ENCODE measurements at places on chromosomes 4 and X. TPM values are rescaled to one million over a fixed set of nuclear protein-coding genes. Genes with fewer than 3 reads are reported as not detected.

GRCh38 chrX:55787063-55787462, 69.5 kb downstream of the RRAGB start:
- no peak for DNase-seq

DNA sequence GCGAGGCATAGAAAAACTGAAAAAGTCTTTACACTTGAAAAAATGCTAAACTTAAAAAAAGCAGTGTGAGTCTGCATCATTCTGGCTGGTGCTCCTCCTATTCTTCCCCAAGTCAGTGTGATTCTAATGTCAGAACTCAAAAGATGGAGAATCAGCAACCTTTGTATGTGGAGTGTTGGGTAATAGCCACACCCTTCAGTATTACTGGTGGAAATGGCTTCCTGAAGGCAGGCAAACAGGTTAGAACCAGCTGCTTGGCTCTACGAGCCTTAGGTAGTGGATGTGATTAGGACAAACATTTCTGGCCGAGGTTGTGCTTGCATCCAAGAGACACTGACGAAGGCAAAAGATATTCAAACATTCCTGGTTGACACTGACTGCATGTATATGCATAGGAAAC, 353.4 kb upstream of the TACR3 start:
- DNase-seq, result no peak

DNA sequence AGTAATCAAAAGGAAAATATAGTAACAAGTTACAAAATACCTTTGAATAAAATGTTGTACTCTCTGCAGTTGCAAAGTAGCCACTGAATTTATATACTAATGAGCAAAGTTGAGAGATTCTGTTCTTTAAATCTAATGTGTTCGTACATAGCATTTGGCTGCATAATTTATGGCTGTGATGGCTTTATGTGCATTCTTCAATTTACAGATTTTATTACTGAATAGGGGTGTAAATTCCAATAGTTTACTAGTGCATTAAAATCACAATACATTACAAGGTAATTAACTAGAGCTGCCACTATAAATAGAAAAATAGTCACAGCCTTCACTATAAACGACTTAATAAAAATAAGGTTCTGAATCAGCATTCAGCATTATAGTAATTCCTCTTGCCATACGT, 620.0 kb downstream of the ADGRL3 start:
- no peak for DNase-seq

- no peak for DNase-seq
Measured at GRCh38 chr4:88672987-88673386, 24.6 kb downstream of the NAP1L5 start.

DNA sequence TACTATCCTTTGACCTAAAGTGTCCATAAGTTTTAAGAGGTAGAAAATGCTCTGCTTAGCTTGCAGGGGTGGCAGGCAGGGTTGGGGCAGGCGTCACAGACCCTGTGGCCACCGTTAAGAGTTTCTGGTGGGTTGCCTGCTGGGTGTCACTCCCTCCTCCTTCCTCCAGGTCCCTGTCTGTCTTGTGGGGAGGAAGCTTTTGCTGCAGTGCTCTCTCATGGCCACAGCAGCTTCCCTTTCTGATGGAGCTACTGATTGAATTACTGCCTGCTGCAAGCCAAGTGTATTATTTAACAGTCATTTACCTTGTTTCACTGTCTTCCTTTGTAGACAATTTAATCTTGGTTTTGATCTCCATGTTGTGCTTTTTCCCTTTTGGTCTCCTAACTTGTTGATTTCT, 384.6 kb downstream of the IDS start:
- no peak for DNase-seq

DNA sequence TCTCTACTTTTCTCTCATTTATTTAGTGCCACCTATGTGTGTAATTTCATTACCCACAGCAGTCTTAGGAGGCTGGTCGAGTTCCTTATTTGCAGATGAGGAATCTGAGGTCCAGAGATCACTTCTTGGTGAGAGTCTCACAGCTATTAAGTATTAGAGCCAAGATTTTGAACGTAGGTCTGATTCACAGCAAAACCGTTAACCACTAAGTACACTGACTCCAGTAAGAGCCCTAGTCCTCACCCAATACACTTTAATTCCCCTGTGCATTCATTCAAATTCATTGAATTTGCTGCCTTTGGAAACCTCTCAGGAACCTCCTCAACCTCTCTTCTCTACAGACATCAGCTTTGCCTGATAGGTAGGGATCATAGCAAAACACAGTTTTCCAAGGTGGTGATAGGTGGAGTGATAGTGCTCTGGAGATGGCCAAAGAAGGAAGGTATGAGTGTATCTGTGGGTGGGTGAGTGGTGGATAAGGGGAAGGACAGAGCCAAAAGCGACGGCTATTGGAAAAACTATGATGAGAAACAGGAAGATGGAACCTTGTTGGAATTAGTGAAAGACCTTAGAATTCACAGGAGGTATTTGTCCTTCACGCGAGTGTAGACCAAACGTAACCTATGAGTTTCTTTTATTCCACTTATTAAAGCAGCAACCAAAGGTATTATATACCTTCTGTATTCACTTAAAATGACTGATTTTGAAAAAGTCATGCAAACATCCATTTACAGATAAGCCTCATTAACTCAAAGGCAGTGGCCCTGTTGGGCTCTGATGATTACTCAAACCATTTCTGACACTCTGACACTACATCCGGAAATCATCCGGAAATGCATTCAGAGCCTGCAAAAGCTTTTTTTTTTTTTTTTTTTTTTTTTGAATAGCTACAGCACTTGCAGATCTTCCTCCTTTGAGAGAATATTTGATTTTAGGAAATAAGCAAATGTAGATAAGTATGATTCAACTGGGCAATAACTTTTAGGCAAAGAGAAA, 6.3 kb downstream of the FMR1 start:
- no peak for DNase-seq

DNA sequence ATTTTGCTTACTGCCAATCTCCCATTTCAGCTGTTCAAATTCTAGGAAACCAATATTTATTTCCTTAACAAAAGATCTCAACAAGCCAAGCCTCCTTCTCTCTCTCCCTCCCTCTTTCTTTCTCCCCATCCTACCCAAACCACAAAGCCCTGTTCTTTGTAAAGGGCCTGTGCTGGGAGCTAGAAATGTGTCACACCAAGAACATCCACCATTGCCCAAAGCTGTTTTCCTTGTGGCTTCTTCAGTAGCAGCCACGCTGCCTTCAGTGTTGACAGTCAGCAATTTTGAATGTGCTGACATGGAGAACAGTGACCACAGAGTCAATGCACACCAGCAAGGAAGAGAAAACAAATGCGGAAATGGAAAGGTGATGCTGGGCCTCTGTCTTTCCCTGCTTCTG, 203.0 kb downstream of the MAML3 start:
- no peak for DNase-seq

- DNase-seq, result no peak
Measured at GRCh38 chr4:123361195-123361861, 35.3 kb upstream of the SPRY1 start.

DNA sequence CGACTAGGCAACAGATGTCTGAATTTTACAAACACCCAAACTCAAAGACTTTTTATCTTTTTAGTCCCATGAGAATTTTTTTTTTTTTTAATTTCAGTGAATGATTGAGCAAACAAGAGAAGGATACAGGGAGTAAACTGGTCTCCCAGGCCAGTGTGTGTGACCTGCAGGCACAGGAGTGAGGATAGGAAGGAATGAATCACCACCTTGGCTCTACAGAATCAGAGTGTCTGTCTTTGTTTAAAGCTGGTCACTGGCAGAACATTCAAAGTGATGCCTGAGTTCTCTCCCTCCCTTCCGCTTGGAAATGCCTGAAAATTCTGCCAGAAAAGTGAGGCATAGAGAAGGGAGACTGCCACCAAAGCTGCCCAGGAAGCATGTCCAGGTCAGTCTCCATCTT, 69.5 kb downstream of the PARM1 start:
- no peak for DNase-seq

GRCh38 chr4:124590480-124590879, 122.1 kb downstream of the ANKRD50 start:
- DNase-seq, result no peak

DNA sequence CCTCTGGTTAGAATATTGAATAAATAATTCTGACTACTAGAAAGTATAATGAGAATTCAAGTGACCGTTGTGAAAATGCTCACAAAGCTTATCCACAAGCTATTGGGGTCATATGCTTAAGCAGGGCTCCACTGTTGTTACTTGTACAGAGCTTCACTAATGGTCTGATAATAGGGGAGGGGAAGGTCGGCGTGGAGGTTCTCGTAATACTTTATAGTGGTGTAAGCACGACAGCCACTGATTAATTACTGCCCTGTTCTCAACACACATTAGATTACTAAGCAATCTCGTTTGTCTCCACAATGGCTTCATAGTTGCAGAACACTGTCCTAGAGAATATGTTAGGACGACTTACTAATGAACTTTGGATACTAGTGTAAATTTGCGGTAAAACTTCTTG, 11.6 kb downstream of the UNC5C start:
- DNase-seq, result no peak

Gene PDCL2
- not detected for polyA plus RNA-seq

Gene SH2D1A
- 0.35 TPM for polyA plus RNA-seq

Gene SORCS2
- polyA plus RNA-seq, result 5.3 TPM

Gene S100G
- not detected for polyA plus RNA-seq

Gene RHOXF2
- not detected for polyA plus RNA-seq

Gene LDB2
- polyA plus RNA-seq, result 29.0 TPM
